Epithelial cell of esophagus (primary cell): ENCODE measurements at places on chromosomes 12 and 14.
A peak's percentile ranks its signal among the peaks of the same experiment; 100 is the strongest.

GRCh38 chr12:72699362-72699761 lies 427.2 kb downstream of the TRHDE start:
- DNase-seq = no peak

DNA sequence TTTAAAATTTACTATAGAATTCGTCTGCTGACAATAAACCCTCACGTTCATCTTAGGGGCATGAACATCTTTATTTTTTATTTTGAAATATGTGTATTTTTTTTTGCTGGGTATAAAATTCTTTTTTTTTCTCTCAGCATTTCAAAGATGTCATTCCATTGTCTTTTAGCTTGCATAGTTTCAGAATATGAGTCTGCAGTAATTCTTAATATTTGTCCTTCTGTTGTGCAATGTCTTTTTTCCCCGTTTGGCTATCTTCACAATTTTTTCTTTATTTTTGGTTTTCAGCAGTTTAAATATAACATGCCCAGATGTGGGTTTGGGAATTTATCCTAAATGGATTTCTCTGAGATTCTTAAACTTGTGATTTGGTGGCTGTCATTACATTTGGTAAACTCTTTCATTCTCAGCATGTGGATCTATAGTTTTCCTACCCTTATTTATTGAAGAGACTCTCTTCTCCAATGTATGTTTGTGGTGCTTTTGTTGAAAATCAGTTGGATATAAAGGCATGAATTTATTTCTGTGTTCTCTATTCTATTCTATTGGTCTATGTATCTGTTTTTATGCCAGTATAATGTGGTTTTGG lies 37.8 kb upstream of the PLBD1 start:
- no peak for DNase-seq

DNA sequence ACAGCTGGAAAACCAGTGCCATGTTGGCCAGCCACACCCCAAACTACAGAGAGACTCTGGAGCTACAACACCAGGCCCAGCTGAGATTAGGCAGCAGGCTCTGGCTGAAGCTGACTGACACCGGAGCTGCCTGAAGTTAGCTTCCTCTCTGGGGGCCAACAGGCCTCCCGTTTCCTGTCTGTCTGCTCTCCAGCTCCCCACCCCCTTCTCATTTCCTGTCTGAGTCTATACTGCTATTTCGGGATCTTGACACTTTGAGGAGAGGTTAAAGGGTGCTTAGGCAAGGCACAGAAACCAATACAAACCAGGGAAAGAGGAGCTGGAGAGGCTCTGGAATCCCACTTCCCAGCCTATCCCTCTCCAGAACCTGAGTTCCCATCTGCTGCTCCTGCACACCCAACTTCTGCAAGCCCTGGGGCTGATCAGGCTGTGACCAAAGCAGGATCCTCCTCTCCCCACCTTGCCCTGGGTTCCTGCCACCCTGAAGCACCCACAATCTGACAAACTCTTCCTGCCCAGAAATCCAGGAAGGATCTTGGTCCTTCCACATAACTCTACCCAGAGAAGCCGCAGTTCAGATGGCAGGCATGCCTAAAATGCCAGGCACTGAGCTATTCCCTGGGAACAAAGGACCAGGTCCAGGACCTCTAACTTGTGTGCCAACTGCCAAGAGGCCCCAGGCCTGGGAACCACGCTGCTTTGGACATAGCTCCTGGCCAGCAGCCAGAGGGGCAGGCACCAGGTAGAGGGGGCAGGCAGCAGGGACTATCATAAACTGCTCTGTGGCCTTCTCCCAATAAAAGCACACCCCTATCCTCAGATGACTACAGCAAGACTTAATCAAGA lies 39.9 kb downstream of the PRPF40B start:
- peak; percentile 61 for DNase-seq

DNA sequence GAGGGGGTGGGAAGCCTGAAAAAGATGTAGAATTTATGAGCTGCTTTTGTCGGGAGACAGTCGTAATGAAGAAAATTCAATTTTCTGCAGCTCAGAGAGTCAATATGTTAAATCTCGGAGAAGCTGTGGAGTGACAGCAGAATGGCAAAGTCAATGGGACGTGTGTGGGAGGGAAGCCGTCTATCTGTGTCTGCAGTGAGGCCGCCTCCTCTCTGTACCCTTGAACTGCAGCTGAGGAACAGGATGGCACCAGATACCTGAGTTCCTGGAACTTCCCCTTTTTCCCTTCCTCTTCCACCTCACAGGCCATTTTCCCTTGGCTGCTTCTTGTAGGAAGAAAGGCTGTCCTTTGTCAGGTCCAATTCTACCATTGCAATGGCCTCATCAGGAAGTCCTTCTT lies 9.3 kb upstream of the CALCOCO1 start:
- DNase-seq = no peak

GRCh38 chr12:132423820-132424645 lies 65.9 kb upstream of the FBRSL1 start:
- DNase-seq = no peak

DNA sequence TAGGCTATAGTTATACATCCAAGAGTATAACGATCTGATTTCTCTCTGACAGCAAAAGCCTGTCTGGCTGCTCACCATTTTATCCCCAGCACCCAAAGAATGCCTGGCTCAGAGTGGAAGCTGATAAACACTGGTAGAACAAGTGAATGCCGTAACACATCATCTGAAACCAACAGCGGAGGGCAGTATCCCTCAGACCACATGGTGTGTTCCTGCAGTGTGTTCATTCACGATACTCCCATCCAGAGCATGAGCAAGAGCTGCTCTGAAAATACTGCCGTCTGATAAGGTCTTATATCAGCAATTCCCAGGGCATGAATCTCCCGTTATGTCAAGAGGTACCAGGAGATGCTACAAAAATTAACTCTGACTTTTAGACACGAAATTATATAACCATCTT lies 95.9 kb downstream of the TTC7B start:
- DNase-seq = no peak

GRCh38 chr12:24913953-24914352 lies 34.9 kb downstream of the BCAT1 start:
- DNase-seq = no peak

DNA sequence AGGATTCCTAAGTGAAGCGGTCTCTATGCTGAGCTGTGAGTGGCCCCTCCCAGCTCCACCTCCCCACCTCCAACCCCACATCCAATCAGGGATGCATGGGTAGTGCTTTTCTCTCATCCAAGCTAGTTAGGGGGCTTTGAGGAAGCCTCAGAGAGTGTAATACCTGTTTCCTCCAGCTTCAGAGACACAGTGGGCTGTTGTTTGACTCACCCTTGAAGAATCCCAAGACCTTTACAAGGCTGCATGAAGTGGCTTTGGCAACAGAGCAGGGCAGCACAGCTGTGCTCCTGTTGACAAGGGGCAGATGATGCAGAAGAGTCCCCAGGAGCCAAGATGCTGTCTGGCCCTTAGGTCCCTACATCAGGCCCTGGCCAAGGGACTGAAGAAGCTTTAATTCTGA lies 27.1 kb upstream of the CLMN start:
- DNase-seq = no peak

- peak; percentile 77 for DNase-seq
Observed at GRCh38 chr12:64737539-64737938, 21.7 kb downstream of the GNS start.

DNA sequence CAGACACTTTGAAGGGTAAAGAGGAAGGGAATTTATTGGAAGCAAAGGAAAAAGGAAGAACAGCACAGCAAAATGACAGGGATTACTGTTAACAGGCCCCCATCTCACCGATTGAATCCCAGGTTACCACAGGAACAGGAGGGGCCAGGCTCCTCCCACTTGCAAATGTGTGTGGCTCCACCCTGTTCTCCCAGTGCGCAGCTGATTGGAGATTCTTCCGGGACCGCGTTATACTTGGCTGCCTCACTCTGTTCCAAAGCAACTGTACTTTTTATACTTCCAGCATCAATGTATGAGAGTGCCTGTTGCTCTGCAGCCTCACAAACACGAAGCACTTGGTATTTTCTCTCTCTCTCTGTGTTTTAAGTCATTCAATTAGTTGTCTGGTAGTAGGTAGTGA lies 273.6 kb upstream of the MDGA2 start:
- DNase-seq = no peak

DNA sequence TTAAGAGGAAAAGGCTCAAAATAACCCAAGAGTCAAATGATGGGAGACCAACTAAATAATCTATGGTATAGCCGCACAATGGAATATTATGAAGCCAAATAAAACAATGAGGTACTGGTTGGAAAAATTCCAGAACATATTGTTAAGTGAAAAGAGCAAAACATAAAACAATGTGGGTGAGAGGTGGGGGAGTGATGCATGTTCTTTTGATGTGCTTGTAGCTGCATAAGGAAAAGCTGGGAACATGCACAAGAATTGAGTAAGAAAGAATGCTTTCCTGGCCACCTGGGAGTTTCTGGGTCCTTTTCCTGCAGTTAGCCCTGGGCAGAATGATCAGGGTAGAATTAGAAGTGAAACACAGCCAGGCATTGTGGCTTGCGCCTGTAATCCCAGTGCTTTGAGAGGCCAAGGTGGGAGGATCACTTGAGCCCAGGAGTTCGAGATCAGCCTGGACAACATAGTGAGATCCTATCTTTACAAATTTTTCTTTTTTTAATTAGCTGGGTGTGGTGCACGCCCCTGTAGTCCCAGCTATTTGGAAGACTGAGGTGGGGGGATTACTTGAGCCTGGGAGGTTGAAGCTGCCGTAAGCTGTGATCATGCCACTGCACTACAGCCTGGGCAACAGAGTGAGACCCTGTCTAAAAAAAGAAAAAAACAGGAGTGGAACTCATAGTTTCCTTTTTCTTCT lies 7.9 kb downstream of the ABCB9 start:
- DNase-seq = no peak

- DNase-seq = no peak
Observed at GRCh38 chr14:75690010-75690409, 29.0 kb downstream of the TTLL5 start.

GRCh38 chr12:120215357-120215735 lies 14.4 kb upstream of the RPLP0 start:
- DNase-seq = no peak

DNA sequence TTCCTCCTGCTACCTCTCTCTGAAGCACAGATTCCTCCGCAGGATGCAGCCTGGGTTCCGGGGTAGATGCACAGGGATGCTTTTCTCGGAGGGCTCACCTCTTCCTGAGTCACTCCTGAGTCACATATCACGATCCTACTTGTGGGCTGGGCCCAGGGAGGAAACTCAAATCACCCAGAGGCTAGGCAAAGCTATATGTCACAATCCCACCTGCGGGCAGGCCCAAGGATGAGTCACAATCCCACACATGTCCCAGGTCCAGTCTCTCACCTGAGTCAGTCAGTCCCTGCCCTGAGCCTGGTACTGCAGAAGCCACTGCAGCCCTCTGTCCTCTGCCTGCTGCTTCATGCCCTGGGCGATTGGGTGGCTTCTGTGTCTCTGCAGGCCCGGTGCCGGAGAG lies 149.0 kb upstream of the GSC start:
- peak; percentile 16 for DNase-seq

GRCh38 chr12:80670214-80670613 lies 37.2 kb upstream of the MYF6 start:
- no peak for DNase-seq

DNA sequence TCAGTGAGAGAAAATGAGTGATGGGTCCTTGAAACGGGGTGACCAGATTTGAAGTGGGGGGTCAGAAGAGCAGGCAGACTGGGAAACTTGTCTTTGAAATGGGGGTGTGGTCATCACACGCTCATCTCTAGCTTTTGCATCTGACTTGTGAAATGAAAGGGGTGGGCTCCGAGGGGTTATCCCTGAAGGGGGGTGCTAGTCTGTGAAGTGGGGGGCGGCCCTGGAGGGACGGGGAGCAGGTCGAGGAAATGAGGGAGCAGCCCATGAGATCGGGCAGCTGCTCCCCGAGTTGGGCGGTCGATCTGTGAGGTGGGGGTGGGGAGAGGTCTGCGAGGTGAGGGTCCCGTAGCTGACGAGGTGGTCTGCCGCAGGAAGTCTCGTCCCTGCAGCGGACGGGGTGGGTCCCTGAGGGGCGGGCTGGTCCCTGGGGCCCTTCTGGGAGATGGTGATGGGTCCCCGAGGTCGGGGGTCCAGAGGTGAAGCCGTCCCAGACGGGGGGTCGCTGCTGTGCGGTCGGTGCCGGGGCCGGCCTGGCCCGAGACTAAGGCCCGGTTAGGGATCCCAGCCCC lies 542 bp downstream of the PXN start:
- no peak for DNase-seq

GRCh38 chr14:93643676-93644075 lies 144.6 kb downstream of the PRIMA1 start:
- DNase-seq = no peak

DNA sequence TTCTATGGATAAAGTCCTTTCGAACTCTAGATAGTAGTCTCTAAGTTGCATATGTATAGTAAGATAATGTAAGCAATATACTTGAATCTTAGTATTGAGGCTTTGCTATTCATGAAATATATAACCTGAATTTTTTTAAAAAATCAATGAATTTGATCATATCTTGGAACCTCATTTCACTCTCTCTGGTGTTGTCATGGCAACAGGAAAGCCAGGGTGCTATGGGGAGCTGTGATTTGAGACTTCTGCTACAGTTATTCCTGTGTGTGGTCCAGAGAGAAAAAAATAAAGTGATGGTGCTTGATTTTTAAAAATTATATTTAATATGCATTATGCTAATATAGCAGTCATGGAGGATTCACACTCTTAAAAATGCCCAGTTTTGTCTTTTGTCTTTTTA lies 508.0 kb downstream of the SNAPC1 start:
- no peak for DNase-seq

- peak; percentile 84 for DNase-seq
Observed at GRCh38 chr14:64628940-64629408, 75.2 kb upstream of the PLEKHG3 start.

GRCh38 chr12:100404769-100405407 lies 48.0 kb downstream of the SLC17A8 start:
- peak; percentile 54 for DNase-seq

DNA sequence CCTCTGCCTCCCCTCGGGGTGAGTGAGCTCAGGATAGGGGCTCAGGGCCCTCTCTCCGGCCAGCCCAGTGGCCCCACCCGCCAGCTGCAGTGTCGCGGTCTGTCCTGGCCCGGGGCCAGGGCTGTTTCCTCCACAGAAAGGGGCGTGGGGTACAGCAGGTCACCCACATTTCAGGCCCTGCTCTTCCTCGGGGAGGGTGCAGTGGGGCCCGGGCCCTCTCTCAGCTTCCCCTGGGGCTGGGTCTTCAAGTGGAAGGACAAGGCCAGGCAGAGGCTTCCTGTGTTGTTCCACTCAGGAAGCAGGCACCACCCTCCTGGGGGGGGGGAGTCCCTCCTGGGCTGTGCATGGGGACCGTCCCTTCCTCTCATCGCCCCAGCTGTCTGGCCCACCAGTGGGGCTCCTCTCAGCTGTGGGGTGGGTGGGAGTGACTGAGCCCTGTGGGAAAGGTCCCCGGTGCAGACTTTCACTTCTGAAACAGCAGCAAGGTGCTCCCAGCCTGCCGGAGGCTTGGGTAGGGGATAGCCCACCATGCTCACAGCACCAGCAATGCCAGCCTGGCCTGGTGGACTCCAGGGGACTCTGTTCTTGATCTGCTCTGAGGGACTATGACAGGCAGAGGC lies 3.7 kb downstream of the GPR132 start:
- no peak for DNase-seq

GRCh38 chr14:96962337-96962736 lies 165.2 kb downstream of the VRK1 start:
- no peak for DNase-seq

DNA sequence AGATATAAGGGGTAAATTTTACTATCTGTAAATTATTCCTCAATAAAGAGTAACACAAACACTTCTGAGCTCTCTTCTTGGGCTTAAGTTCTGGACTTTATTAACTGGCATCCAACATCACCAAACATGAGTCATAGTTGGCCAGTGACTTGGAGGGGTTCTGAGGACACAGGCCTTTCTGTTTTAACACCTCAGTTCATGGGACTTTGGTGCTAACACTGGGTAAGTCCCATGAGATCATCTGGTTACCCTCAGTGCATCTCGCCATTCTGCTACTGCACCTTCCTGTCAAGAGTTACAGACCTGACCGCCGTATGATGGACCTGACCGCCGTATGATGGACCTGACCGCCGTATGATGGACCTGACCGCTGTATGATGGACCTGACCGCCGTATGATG lies 9.9 kb downstream of the SLC15A4 start:
- no peak for DNase-seq
